ENCODE measurements at places on chromosomes 2 and 18.

GRCh38 chr2:191312662-191313061 is 67.5 kb downstream of the MYO1B start:
- DNase-seq, result no peak

DNA sequence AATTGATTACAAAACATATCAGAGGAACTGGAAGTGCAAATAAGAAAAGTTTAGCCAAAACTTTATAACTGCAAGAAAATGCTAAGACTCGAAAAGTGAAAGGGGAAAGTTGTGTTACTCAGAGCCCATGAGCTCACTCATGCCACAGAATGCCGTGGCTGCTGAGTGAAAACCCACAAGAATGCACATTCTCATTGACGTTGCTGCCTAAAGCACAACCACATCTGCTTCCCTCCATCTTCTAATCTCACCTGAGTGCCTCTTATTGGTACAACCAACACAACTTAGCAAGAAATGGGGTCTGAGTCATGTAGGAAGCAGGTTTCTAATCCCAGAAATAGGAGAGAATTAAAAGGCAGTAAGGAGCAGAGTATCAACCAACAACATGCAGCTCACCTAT is 259.7 kb downstream of the LNPK start:
- no peak for DNase-seq

DNA sequence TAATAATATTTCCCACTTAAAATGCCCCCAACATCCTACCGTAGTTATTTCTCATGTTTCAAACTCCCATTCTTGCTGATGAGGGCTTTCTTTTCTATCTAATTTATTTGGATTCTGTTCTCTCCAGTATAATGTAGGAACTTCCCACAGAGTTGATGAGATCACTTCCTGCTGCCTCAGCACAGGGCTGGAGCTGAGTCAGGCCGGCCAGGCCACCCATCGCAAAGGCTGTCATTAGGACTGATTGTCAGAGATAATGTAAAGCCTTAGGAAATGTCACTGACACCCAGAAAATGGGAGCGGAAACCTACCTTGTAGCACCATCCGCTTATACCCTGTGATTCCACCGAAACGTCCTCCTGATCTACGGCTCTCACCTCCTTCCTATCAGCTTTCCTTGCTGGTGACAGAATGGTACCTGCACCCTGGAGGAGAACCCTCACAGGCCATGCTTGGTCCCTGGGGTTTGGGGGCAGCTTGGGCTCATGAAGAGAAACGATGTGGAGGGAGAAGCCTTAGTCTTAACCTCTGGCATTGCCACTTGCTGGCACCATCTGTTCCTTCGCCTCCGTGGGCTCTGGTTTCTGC is 672.8 kb upstream of the ID2 start:
- no peak for DNase-seq

DNA sequence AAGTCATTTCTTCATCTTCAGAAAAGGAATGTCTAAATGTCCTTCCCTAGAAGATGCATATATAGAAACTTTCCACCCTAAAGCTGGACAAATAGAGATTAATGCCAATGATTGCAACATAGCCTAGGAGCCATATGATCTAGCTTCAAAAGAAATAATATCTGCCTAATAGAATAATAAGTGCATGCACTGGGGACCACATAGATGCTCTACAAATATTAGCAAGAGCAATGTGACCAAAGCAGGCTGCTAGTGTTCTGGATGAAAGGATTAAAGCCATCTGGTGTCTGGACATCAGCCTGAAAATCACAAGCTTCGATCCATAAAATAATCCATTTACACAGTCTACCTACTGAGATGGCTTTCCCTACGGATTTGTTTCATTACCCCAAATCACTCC is 280.1 kb upstream of the KLHL14 start:
- no peak for DNase-seq

DNA sequence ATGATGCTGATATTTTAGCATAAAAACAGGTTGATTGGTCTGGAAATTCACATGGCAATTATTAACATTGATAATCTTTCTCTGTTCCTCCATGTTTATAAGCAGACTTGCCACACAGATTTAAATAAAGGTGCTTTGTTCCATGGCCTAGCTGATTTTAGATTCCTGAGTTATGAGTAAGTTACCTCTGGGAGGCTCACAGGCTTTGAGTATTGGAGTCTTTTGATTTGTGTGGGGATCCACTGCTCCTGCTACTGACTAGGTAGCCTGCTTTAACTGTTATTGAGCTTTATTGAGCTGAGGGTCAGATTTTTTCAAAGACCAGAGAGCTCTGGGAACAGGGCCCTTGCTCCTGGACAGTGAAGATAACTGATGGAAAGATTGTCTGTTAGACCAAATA is 166.1 kb downstream of the ANKRD30B start:
- DNase-seq, result no peak

GRCh38 chr2:215137741-215138340 is 585 bp downstream of the ABCA12 start:
- no peak for DNase-seq
